ENCODE measurements at places on chromosomes 5 and 9.
A peak's percentile ranks its signal among the peaks of the same experiment; 100 is the strongest.

- no peak for DNase-seq
Measured at GRCh38 chr5:89728134-89728533, 681.4 kb downstream of the CETN3 start.

DNA sequence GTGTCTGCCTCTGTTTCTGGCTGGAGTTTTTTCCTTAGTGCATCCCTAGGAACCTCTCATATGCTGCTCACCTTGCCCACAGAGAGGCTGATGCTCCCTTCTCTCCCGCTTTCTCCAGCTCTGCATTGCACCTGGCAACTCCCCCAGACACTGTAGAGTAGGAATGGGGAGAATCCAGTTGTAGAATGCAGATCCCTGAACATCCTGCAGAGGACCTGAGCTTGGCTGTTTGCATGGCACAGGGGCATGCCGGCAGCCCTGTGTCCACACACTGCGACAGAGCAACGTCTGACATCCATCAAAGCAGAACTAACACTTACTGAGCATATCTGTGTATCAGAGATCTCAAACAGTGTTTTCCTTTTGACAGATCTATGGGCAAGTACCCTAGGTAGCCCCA, 19.9 kb downstream of the IDNK start:
- DNase-seq, result no peak

GRCh38 chr9:38254756-38255155, 137.7 kb upstream of the ALDH1B1 start:
- no peak for DNase-seq

DNA sequence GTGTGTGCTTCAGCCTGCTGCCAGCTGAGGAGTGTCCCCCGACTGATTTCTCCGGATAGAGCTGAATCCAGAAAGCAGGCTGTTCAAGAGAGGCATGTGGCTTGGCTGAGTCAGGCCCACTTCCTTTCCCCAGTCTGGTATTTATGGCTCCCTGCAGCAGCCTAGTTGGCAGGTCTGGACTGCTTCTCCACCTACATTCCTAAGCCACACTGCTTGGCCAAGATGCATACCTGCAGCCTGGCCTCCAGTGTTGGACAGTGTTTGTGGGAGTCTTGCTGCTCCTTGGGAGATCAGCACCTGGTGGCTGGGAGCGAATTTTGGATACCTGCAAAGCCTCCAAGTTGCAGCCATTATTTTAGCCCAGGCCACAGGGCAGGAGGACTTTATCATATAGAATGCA, 670.8 kb downstream of the ACTL7B start:
- peak; percentile 59 for DNase-seq

- DNase-seq, result no peak
Measured at GRCh38 chr9:134210511-134210907, 46.1 kb upstream of the RNU6ATAC start.

- peak; percentile 16 for DNase-seq
Measured at GRCh38 chr9:70832492-70832891, 288.9 kb downstream of the TRPM3 start.

- DNase-seq, result no peak
Measured at GRCh38 chr9:96158909-96159575, 142.9 kb downstream of the HSD17B3 start.

- DNase-seq, result peak; percentile 68
Measured at GRCh38 chr5:33315189-33315588, 125.6 kb upstream of the TARS1 start.

All from fibroblast of pulmonary artery (primary cell).